ENCODE measurements at places on chromosomes 16 and 17.

- no peak for DNase-seq
Measured at GRCh38 chr16:87244636-87245197, 72.5 kb downstream of the C16orf95 start.

- no peak for DNase-seq
Measured at GRCh38 chr17:49337884-49338283, 24.2 kb downstream of the ZNF652 start.

DNA sequence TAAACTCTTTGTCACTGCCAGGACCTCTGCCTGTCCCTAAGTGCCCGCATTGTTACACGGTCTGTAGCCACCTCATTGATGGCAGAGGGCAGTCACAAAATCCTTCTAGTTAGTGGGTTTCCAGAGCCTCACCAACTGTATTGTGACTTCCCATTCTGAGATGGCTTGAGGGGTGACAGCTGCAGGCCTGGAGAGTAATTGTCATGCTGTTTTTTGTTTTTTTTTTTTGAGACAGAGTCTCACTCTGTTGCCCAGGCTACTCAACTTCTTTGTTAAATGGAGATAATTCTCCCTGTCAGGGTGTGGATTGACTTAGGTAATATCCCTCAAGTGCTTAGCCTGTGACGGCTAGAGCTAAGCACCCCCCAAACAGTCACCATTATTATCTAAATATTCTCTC lies 77.9 kb downstream of the SDR42E1 start:
- no peak for DNase-seq

GRCh38 chr16:86211800-86212199 lies 298.5 kb upstream of the FOXF1 start:
- no peak for DNase-seq

- no peak for DNase-seq
Measured at GRCh38 chr17:34447406-34447805, 84.4 kb upstream of the CCL1 start.

DNA sequence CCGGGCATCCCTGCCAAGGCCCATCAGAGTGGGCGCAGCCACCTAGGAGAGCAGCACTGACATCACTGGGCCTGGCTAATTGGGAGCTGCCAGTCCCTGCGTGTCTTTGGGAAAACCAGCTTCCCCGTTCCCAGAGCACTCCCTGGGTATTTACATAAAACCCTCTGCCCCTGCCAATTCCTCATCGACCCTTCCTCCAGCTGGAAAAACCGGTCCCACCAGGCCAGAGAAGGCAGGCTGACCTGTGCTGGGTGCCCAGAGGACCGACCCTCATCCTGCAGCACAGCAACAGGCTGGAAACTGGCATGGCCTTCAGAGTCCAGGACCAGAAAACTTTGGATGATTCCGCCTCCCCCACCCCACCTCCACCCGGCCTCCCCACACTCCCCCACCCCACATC lies 8.2 kb upstream of the FOXN1 start:
- no peak for DNase-seq

DNA sequence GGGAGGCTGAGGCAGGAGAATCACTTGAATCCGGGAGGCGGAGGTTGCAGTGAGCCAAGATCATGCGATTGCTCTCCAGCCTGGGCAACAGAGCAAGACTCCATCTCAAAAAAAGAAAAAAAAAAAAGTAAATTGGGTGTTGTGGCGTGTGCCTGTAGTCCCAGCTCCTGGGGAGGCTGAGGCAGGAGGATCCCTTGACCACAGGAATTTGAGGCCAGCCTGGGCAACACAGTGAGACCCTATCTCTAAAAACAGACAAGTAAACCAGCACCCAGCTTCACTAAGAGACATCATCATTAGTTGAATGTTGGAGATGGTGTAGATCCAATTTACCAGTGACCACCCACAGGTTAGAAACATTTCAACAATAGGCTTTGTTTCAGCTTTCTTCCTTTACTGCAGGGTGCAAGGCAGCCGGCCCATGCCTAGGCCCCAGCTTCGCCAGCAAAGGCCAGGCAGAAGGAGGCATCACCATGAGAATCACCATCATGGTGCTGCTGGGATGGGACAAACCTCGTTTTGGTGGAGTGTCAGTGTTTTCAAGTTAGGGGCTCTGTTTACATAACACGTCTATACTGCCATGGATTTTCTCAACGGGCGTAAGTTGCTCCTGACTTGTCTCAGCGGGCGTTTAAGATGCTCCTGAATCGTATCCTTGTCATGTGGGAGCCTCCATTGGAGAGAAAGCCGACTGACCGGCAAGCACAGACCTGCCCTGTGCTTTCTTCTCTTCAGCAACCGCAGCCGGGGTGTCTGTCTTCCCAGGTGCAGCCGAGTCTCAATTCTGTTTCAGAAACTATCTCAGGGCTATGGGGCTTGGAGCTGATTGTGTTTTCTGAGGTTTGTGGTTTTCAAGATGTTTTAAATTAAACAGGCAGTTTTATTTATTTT lies 7.3 kb downstream of the TCF25 start:
- DNase-seq: no peak

GRCh38 chr16:5024632-5025031 lies 9.1 kb downstream of the NAGPA start:
- no peak for DNase-seq

GRCh38 chr16:9837481-9837880 lies 344.7 kb downstream of the GRIN2A start:
- no peak for DNase-seq

DNA sequence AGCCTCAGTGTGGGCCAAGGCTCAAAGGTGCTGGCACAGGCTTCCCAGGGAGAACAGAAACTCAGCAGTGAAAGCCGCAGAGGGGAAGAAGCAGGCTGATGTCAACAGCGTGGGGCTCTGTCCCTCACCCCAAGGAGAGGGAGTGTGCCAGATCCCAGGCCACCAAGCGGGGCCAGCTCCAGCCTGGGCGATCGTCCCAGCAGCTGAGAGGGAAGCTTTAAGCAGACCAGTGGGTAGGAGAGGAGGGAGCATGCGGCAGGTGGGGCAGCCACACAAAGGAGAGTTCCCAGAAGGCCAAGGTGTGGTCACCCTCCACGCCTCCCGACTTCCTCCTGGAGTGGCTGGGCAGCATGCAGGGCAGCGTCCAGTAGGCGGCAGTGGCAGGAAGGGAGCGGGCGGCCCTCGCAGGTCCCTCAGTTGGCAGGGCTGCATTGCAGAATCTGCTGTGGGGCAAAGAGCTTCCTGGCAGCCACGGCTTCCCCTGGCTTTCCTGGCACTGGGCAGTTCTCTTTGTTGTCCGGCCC lies 6.0 kb downstream of the SYNGR2 start:
- DNase-seq: no peak

DNA sequence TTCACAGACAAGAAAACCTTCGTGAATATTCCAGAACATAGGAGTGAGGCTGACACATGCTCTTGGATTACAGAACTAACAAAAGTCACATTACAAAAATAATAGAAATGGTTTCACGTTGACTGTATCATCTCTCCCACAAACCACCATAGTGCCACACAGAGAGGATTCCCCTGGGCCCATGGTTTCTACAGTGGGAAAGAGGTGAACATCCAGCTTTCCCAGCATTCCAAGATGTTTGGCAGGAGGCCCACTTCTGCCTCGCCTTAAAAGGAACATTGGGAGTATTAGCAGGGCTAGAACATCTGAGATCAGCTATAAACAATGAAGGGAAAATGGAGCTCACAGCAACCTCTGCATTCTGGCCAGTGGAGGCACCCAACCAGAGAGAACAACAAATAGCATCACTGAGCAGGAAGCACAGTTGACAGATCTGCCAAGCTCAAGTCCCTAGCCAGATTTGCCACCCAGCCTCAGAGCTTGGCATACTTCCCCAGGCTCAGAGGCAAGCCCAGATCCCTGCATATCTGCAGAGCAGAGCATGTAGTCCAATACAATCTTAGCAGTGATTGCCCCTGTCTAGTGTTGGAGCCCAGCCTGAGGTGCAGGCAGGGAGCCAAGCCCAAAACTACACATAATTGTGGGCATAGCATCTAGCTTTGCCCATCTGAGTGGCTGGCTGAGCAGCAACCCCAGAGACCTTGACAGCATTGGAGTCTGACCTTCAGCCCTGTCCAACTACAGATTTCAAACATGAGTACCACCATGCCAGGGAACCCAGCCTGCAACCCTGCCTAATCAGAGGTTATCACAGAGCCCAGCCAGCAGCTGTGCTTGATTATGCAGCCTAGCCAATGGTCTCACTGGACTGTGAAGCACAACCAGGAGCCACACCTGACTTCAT lies 260.4 kb downstream of the CEP112 start:
- no peak for DNase-seq

DNA sequence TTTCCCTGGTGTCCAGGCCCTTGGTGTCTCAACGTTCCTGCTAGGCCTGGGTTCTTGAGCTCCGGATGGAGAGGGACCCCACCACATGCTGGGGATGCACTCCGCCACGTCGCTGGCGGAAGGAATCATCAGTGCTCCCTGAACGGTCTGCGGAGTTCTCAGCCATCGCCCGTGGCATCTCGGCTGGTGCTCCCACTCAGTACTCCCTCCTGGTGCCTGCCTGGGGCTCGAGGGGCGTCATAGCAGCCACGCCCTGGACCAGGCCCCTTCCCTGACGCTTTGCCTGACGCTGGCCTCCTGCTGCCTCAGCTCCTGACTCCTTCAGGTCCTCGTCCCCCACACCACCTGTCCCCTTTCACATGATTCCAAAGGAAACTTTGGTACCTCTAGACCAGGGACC lies 95.9 kb upstream of the CIBAR2 start:
- DNase-seq: no peak

GRCh38 chr16:85310868-85311585 lies 198.8 kb upstream of the CIBAR2 start:
- DNase-seq: no peak

DNA sequence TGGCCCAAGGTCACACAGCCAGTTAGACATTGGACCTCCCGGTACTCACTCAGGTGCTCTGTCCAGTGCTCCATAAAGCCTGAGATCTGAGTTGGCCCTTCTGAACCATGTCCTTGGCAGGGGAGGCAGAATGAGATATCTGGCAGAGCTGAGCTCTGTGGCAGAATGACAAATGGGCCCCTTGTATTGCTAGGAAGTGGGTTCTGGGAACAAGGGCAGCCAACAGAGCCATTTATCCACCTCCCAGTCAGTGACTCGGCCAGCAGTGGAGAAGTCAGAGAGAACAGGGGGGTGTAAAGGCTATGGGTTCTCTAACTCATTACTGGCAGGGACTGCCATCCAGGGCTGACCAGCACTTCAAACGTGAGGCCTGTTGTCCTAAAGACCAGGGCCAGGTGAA lies 117.1 kb upstream of the NLRP1 start:
- DNase-seq: no peak

DNA sequence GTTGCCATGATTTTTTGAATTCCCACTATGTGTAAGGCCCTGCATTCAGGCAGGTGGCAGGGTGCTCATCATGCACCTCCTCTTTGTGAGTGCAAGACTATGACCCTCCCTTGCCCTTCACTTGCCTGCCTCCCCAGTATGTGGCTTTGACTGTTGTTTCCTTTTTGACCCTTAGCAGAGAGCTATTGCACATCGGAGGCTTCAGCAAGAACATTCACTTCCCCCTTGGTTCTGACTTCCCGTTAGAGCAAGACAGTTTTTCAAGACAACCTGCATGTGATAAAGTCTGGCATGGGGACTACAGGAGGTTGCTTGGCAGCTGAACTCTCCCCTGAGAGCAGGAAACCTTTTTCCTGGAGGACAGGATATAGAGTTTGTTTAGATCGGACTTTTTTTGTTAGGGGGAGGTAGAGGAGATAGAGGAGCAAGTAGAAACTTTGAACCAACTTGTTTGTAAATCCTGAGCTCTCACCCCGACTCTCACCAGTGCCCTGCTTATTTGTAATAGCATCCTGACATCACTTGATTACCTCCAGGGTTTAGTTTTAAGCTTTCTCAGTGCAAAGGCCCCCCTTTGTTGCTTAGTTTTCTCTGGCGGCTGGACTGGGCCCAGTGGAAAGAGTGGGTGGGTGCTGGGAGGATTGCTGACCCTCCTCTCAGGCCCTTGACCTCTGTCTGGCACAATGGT lies 34.3 kb downstream of the LIMD2 start:
- DNase-seq: no peak

DNA sequence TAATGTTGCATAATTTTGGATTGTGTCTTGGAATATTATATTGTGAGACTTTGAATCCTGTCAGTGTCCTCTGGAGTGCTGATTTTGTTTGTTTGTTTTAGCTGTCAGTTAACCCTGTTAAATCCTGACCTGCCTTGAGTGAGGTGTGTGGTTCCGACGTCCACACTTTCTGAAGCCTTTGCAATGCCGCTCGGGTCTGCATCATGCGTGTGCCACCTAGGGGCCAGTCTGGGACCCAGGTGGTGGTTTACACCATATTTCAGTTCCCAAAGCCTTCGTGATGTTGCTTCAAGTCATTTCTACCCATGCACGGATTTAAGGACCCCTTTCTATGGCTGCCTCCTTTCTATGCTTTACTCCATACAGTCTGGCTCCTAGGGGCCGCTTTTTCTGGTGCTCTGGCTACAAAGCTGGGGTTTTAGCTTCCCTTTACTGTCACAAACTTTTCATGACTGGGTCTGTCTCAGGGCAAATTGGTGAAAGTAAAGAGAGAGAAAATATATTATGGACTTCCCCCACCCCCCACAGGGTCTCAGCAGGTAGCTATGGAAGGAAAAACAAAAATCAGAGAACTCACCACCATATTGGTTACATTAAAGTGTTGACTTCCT lies 11.4 kb upstream of the OR4D1 start:
- no peak for DNase-seq

All from hematopoietic multipotent progenitor cell treated with erythropoietin and hydrocortisone succinate and interleukin-3 and kit ligand, for 17 days (in vitro differentiated cells).